NCI-H69 (cell line): ENCODE measurements at places on chromosomes 1 and 21.
A peak's percentile ranks its signal among the peaks of the same experiment; 100 is the strongest.

DNA sequence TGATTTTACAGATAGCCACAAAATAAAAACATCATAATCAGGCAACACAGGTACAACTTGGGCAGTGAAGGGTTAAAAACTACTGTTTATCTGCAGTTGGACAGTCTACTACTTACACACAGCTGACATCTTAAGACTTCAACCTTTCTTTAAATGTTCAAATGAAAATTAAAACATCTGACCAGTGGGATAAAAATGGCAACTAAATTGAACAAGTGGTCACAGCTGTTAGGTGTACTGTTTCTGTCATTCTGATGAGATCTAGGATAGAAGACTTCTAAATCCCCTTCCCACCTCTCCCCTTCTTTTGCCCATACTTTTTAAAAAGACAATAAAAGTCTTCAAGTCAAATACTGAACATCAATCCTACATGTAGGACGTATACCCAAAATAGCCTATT, 56.2 kb downstream of the ENAH start:
- DNase-seq: no peak

DNA sequence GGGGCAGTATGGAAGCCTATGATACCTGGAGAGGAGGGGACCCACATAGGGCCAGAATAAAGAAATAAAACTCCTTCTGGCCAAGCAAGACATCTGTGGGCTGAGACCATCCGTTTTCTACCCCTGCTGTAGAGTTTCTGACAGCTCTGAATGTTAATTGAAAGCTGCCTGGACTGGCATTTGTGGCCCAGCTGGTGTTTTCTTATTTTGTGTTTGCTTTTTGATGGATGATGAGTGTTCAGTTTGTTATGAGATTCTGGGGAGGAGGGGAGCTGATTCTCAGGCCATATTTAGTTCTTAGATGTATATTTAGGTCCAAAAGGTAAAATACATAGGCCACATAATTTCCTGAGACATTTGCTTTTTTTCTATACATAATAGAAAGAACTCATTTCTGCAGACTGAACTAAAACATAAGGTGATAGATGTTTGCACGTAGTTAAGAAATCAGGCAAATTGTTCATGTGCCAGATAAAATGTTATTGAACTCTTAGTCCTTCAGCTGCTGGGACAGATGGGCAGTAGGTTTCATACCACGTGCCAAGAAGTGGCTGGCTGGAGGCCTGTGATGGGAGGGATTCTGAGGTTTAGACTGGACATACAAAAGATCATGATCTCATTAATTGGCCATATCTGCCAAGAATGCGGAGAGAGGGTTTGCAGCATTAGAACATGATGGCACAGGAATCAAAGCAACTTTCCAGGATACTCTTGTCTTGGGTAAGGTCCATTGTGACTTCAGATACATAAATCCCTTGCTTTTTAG, 54.1 kb downstream of the DSCAM start:
- peak; percentile 90 for DNase-seq

DNA sequence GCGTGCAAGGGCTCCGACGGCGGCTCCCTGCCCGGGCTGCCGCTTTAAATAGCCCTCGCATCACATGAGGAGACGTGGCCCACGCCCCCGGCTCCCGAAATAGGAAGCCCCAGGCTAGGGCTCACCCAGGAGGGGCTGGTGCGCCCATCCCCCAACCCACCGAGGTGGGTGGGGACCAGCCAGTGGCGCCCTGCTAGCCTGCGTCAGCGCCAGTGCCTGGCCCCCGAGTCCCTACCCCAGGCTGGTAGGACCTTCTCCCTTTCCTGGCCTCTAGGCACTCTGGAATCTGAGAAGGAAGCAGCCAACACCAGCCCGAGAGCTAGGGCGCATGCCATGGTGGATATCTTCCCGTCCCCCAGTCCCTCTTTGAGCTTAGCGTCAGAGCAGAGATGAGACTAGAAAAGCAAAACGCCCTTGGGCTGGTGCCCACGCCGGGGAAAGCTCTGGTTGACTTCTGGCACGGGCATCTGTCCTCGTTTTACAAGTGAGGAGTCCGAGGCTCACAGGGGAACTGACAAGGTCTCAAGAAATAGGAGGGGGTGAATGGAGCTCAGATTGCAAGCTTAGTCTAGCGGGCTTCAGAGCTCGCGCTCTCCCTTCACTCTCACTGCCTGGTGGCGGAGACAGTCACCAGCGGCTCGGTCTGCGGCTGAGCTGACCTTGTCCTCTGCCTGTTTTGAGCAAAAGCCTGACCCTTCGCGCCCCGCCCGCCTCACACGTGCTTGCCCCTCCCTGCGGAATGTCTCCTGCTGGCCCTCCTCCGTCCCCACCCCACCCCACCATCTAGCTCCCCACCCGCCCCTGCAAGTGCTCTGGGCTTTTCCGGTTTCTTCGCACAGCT, at the start of gene FABP3:
Gene FABP3, minus strand, starts transcription at position 21 of the 841 bp plus-strand sequence. CDS start 62 bp downstream, outside the sequence.
- DNase-seq: peak; percentile 76

DNA sequence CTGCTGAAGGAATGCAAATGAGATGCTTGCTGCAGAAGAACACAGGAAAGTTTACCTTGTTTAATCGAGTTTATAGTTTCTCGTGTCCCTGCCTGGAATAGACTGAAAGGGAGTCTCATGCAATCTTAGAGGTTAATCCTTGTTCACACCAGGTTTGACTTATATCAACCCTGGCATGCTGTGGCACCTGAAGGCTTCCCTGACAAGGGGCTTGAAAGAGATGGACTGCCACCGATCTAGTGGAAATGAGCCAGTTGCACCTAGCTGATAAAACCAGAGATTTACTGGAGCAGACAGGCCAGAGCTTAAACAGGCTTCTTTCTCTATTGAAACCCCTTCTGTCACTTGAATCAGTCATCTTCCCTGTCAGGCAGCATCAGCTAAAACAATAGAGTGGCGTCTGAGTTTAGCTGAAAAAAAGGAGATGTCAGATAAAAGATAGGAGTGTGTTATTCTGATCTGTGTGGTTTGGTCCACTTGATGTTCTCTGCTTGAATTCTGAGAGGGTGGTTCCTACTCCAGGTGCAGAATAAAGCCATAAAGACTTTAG, 349.7 kb downstream of the RWDD3 start:
- DNase-seq: no peak

DNA sequence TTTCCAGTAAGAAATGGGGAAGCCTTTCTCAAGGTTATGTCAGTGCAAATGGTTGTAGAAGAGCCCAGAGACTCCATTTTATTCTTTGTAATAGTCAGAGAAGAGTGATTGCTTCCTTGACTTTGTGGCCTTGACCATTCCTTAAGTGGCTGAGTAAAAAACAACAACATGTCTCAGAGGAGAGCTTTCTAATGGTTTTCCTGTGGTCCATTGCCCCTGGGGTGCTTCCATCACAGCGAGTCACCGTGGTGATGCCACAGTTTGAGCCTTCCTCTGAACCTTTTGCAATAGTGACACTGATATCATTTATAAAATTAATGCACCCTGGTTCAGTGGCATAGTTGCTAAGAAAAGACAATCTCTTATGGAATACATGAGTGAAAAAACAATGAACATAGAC, 38.6 kb downstream of the PAPPA2 start:
- no peak for DNase-seq

- DNase-seq: no peak
These were observed 91.9 kb downstream of the PCBP3 start for GRCh38 chr21:45735259-45736000.

- DNase-seq: no peak
These were observed 3.5 kb downstream of the MTMR11 start for GRCh38 chr1:149933208-149933607.
